NCI-H524 treated with DMSO at 0.1 percent for 48 hours (cell line): ENCODE measurements at places on chromosomes 6 and 20.

GRCh38 chr6:76439811-76440210 is 367.3 kb upstream of the IMPG1 start:
- DNase-seq = no peak

DNA sequence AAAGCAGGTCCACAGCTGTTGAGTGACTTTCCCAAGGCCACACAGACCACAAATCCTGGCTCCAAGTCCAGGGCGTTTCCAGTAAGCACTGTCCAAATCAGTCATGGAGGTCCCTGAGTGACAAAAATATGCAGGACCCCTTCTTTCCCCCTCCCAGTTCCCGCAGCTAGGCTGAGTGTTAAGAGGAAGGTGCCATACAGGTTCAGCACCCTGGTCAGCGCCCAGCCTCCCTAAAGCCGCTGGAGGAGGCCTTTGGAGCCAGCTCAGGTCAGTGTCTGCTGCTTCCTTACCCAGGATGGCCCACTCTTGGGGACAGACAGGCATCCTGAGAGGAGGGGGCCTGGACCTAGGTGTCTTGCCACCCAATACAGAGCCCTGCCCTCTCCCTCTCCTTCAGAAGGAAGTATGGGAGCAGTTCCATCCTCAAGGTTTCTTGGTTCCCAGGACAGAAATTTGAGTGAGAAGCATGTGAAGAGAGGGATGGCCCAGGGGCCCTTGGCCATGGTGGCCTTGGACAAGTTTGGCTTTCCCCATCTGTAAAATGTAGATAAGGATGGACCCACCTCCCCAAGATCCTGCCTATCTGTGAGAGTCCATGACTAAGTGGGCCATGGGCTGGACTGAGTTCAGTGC is 13.2 kb downstream of the TMEM74B start:
- DNase-seq = no peak

DNA sequence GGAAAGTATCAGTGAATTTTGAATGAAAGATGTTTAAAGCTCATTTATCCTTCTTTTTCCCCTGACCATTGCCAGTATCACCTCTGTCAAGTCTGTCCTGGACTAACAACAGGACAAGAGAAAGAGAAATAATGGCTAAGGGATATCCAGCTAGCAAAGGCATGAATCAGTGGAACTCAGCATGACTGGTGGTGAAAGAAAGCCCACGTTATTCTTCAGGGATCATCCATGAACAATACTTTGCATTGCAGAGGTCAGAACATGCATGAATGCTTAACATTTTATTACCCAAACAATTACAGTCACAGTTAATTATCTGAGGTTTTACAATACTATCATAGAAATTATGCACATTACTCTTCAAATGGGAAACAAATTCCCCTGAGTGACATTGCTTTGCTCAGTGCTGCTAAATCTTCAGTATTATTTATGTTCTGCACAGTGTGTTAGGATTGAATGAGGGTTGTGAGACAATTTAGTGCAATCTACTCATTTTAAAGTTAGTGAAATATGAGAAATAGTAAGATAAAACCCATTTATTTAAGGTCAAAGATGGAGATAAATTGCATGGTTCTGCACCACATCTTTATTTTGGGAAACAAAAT is 350.7 kb downstream of the KHDRBS2 start:
- no peak for DNase-seq

- no peak for DNase-seq
These were observed 36.2 kb upstream of the ZMYND8 start for GRCh38 chr20:47392721-47393073.

DNA sequence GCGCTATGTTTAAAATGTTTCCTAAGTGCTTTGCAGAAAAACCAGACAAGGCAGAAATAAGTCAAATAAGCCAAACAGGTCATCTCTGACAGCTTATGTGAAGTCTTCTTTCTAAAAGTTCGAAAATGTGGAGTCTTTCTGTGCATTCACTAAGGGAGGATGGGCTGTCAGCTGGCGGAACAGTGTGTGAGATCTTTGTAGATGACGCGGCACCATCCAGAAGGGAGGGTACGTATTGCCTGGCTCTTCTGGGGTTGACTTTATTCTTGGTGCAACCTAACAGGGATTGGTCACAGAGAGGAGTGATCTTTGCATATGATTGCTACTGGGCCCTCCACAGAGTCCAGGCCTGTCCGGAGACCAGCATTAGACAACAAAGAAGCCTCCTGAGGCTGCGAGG is 114.5 kb upstream of the EDN1 start:
- DNase-seq = no peak

DNA sequence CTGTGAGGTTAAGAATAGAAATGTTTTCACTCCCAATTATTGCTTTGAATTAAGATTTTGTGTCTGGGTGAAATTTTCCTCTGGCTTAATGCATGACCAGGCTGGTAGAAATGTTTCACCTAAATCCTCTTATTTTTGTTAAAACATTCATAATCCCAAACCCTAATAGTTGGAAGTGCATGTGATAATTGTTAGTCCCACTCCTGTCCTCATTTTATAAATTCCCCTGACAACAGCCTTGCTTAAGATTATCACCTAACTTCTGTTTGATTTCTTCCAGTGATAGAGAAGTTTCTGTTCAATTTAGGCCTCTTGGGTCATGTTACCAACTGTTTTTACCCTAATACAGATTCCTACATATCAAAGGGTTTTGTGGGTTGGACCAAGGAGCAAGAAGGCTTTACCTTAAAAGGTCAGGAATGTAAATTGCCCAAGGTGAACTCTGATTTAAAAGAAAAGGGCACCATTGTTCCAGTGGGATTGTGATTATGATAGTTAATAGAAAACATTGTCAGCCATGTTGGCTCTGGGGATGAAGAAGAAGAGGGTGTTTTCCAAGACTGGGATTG is 158.7 kb upstream of the CENPW start:
- no peak for DNase-seq

GRCh38 chr6:131936156-131936555 is 15.0 kb downstream of the CCN2 start:
- no peak for DNase-seq

DNA sequence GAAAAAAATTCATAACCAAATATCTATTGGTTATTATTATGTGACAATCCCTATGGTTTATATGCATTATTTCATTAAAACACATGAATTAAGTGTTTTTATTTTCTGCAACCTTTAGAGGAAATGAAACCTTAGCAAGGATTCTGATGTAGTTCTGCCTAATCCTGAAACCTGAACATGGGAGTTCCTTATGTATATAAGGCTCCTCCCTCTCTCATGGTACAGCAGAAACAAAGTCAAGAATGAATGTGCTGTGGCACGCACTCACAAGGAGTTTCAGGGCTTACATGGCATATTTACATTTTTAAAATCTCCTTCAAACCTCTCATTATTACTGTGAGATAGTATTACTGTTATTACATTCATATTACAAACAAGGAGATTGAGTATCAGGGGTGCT is 426.4 kb upstream of the CITED2 start:
- no peak for DNase-seq

DNA sequence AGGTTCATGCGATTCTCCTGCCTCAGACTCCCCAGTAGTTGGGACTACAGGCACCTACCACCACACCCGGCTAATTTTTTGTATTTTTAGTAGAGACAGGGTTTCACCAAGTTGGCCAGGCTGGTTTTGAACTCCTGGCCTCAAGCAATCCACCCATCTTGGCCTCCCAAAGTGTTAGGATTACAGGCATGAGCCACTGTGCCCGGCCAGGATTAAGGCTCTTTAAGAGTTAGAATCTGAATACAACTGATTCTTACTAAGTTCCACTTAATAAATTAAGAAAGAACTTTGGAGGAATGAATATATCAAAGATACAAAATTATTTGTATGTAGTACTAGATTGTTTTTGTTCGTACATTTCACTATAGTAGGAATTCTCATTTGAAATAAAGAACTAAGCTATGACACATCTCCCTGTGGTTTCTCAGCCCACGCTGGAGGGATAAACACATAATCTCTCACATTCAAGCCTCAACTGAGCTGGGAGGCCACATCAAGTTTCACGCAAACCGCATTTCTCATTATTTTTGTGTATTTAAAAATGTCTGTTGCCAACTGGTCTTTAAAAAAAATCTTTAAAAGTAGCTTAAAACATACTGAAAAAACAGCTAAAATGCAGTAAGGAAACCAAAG is 34.2 kb downstream of the DTNBP1 start:
- no peak for DNase-seq

DNA sequence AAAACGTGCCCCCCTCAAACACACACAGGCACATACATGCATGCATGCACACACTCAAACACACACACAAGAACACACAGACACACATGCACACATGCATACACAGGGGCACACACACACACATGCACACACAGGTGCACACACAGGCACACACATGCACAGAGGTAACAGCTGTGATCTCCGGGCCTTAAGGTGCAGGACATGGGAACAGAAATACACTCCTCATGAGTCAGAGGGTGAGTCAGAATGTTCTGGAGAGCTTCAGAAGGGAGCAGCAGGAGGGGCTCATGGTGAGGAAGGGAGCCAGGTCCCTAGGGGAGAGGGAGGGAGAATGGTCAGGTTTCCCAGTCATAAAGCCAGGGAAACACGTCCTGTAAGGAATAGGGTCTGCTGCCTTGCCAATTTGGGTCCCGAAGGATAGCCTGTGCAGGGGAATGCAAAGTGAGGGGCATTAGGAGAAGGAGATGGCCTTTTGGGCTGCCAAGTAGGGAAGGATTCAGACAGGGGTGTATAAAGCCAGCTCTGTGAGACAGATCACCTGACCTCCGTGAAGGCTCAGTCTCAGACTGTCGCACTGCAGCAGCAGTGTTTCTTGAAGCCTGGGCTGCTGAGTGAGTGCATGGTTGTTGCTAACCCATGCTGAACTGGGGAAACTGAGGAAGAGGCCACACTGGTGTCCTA is 123.9 kb downstream of the MAFB start:
- no peak for DNase-seq

GRCh38 chr6:138087593-138088325 is 19.5 kb downstream of the PERP start:
- DNase-seq = no peak
